HFFc6 (cell line): ENCODE measurements at places on chromosomes 3 and 15. TPM values are rescaled to one million over a fixed set of nuclear protein-coding genes. Genes with fewer than 3 reads are reported as not detected.

GRCh38 chr3:133213937-133214336 lies 175.7 kb downstream of the TMEM108 start:
- DNase-seq = no peak

DNA sequence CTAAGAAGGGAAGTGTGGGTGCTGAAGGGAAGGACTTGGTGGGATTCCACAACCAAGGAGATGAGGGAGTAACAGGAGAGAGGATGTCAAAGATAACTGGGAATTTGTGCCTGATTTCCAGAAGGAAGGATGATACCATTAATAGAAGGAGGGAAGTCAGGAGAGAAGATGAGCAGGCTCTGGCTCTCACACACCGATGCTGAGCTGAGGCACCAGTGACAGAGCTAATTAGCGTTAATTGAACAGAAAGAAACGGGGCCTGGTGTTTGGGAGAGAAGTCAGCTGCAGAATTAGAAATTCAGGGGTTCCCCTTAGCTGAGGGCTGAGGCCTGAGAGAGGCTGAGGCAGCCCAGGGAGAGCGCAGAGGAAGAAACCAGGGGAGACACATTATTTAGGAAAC lies 11.9 kb upstream of the PDIA5 start:
- DNase-seq = no peak

DNA sequence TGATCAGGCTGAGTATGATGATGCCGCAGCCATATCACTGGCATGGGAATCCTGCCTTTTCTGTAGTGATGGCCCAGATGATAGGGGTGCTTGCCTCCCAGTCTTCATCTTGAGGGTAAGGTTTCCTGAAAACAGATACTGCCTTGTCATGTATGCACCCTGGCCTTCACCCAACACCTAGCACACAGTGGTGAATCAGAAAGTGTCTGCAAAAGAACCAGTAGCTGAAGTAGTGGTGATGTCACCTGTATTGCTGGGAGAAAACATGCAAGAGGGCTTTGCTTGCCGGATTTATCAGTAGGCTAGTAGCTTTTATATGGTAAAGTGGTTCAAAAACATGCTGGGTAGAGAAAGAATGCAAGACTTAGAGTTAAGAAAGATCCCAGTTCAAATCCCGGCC lies 419.8 kb upstream of the WNT5A start:
- DNase-seq = no peak

GRCh38 chr15:78904599-78905358 lies 32.1 kb downstream of the MORF4L1 start:
- no peak for DNase-seq

GRCh38 chr3:48119505-48120193 lies 68.6 kb downstream of the CDC25A start:
- DNase-seq = peak; percentile 16

DNA sequence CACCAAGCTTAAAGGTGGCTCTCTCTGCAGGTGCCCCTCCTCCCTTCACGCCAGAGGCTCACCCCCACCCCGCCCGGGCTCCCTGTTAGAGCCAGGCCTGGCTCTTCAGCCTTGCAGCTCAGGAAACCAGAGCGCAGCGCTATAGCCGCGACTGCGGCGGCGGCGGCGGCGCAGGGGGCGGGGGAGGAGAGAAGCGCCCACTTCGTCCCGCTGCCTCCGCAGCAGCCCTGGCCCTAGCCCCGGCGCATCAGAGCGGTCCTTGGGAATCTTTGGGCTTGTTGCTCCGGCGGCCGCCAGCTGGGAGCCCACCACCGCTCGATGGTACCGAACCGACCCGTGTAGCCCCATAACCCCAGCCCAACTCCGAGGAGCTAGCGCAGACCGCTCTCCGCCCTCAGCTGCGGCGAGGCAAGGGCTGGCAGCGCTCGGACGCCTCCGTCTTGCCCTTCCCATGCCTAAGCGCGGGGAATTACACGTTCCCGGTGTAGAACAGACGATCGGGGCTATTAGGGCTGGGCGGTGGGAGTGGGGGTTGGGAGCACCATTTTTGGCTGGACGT lies 1.2 kb downstream of the RASGRF1 start:
- DNase-seq = no peak

DNA sequence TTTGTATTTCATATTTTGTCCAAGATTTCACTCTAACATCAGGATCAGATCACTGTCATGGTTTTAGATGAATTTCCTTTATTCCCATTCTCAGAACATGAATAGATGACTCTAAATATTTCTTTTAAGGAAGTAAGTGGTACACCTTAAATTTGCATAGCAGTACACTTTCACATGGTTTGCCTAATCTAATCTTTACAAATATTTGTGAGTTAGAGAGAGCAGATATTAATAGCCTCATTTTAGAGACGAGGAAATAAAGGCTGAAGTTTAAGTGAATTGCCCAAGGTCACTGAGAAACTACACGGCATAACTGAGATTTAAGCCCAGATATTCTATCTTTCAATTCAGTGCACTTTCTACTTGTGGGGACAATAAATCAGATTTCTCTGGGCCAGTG lies 14.2 kb downstream of the TERC start:
- DNase-seq = no peak

DNA sequence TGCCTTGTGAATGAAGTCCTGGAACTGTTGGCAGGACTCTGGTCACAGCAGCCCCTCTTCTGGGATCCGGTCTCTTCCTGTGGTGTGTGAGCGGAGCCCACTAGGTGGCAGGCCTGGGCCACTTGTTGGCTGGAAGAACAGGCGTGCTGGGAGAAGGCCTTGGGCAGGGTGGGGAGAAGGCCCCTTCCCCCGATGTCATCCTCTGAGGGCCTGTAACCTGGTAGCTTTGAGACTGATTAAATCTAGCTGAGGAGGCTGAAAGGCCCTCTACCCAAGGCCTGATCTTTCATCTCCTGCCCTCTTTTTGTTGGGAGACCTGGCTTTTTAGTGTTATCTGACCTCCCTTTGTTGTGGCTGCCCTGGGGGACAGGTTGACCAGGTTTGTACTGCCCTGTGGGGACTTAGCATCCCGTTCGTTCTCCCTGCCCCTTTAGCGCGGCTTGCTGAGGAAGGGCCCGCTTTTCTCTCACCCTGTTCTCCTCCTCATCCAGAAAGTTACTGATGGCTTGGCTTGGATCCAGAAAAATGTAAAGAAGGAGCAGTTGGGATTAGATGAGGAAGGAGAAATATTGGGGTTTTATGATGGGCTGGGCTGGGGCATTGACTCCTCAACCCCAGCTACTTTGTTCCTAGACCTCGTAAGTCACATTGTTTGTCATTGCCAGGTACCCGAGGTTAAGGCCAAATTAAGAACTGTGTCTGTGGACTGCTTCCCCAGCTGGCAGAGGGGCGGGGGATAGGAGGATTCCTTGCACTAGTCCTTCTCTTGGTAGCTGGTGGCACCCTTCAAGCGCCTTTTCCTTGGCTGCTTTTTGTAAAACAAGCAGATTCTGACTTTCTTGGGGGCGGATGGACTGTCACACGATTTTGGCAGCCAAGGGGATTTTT lies 48.5 kb downstream of the CHCHD6 start:
- peak; percentile 68 for DNase-seq

DNA sequence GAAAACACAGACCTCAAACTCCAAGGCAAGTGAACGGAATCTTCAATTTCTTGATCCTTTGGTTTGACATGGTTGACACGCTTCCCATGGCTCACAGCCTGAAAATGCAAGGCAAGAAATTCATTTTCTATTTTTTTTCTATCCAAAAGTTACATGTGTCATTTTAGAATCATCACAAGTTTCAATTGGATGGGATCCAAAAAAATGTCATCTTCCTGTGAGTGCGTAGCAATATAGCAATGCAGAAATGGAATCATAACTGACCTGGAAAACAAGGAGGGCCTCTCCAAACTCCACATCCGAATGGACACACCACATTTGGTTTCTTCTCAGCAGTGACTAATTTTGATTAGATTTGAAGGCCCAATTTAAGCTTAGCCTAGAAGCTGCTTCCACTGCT lies 175.8 kb upstream of the ATP11B start:
- DNase-seq = no peak

GRCh38 chr15:89704411-89704810 lies 13.8 kb downstream of the WDR93 start:
- no peak for DNase-seq

- peak; percentile 76 for DNase-seq
These were observed 246.2 kb upstream of the CHRM5 start for GRCh38 chr15:33722005-33722672.

GRCh38 chr3:122377975-122378374 lies 5.1 kb downstream of the MIX23 start:
- no peak for DNase-seq

The EPB42 gene
- not detected in 2 replicates for total RNA-seq

The ADAMTS9 gene
- total RNA-seq = 0.09 to 0.18 TPM in 2 of 3 replicates, not detected in the other
